Adipocyte (in vitro differentiated cells): ENCODE measurements at places on chromosomes 4 and X.
A peak's percentile ranks its signal among the peaks of the same experiment; 100 is the strongest.

- DNase-seq: no peak
Measured at GRCh38 chr4:1745165-1745564, 23.8 kb downstream of the TACC3 start.

- DNase-seq: no peak
Measured at GRCh38 chr4:87390551-87390890, 467 bp downstream of the HSD17B11 start.

DNA sequence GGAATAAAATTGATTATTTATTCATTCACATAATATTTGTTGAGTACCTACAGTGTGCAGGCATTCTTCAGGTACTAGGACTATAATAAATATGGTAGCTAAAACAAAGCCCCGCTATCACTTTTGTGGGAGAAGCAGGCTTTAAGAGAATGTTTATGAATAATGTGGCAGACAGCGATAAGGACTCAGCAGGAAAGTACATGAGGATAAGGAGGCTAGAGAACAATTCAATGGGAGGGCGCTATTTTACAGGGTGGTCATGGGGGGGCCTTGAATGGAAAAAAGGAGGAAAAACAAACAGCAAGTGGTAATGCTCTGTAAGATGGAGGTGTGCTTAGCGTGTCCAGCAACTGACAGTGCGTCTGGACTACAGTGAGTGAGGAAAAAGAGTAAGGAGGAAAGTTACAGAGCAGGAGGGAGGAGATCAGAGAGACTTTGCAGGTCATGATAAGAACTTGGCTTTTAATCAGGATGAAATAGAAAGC is 264.2 kb upstream of the ETNPPL start:
- DNase-seq: no peak

DNA sequence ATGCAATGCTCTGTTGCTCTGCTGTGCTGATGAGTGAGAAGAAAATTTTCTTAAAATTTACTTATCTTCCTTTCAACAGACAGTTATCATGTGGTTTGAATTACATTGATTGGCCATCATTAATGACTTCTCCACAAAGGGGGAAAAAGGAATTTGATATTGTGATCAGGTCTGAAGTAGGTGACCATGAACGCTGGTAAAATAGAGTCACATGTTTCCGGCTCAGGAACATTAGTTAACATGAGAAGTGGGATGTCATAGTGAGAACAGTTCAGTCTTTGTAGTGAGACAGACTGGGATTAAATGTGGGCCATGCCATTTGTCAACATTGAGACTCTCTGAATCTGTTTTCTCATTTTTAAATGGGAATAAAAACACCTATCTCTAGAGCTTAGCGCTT is 50.6 kb downstream of the GBA3 start:
- DNase-seq: no peak

DNA sequence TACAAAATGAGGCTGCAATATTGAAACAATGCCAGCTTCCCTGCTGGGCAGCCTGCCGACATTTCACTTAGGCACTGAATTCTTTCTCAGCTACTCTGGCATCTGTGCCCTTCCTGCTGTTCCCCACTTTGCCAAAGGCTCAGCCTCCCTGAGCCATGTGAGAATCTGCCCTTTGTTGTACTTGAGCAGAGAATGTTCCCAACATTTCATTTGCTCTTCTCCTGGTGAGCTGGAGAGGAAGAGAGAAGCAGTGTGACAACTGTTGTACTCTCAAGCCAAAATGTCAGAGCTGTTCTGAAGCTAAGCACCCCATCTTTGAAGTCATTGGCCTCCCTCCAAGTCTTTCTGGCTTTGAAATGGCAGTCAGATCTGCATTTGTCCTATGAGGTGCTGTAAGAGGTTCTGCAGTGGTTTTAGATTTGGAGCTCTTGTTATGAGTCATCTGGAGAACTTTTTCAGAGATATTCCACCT is 32.5 kb downstream of the LANCL3 start:
- DNase-seq: no peak

DNA sequence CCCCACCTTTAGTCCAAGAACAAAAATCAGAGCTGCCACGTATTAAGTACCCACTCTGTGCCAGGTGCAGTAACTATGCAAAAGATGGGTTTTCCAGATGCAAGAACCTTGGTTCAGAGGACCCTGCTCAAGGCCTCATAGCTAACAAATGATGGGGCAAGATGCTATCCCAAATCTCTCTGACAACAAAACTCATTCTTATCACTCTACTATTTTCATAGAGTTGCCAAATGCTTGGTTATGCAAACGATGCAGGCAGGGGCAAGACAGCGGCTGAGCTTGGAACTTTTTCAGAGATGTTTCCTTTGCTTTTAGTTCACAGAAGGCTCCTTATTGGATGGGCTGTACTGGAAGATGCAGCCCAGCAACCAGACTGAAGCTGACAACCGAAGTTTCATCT is 30.5 kb downstream of the PKD2 start:
- no peak for DNase-seq

DNA sequence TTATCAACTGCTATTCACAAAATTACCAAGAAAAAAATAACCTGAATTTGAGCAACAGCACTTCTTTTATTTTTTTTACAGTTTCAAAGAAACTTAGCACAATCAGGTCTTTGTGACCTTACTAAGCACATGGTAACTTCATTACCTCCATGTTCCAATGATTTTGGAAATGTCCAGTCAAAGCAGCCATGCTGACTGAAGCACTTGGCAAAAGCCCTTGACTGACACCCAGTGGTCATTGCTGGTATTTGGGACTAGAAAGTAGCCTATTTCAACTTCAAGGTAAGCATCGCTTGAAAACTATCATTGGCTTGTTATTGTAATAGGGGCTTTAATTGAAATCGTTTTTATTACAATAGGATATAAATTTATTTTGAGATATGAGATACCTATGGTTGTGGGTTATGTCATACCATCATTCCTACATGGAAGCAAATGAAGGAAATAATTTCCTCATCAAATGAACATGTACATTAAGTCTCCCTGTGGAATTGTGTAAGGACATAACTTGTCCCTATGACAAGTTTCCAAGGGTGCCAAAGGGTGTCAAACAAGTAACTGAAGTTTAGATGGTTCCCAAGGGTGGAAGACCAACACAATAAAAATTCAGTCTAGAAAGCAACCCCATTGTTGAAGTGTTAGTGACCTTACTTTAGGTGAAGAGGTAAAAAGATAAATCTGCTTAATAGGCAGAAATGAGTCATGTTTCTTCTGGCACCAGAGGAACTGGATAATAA is 15.2 kb upstream of the ANXA10 start:
- peak; percentile 85 for DNase-seq

DNA sequence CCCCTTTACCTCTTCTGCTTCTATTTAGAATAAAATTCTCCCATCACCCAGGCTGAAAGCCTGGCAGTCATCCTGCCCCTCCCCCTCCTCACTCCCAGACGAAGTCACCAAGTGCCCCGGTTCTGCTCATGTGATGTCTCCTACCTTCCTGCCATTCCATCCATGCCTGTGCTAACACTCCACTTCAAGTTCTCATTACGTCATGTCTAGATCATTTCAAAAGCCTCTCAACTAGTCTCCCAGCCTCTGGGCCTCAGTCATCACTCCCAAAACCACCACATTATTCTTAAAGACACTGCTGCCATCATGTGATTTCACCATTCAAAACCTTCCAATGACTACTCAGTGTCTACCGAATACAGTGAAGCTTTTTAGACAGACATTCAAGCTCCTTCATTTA is 17.2 kb upstream of the HOPX start:
- no peak for DNase-seq

GRCh38 chr4:154464654-154465053 is 26.9 kb downstream of the DCHS2 start:
- DNase-seq: no peak

DNA sequence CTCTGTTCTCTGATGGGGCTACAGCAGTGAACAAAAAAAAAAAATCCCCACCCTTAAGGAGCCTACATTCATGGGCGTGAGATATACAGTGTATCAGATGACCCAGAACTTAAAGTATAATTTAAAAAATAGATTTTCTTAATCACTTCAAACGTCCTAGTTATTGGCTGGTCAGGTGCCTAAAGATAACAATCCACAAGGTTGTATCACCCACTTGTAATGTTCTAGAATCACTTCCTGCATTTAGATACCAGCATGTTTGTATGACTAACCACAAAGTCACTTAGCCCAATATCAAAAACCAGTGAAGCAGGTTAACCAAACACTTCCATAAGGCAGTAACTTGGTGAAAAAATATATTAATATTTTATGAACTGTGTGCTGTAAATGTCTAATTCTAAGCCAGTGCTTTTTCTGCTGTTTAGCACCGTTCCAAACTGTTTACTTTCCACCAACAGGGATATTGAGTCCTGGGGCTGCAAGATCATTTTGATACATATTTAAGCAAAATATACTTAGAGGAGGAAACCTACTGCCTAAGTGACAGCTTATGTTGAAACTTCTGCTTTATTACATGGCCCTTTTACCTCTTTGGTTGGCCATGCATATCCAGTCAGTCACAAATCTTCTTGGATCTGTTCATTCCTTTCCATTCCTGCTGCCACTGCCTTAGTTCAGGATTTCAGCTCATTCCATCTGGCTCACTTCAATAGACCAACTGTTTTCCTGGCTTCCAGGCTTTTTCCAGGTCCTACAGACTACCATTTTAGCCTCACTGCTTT is 43.3 kb downstream of the CD40LG start:
- no peak for DNase-seq

DNA sequence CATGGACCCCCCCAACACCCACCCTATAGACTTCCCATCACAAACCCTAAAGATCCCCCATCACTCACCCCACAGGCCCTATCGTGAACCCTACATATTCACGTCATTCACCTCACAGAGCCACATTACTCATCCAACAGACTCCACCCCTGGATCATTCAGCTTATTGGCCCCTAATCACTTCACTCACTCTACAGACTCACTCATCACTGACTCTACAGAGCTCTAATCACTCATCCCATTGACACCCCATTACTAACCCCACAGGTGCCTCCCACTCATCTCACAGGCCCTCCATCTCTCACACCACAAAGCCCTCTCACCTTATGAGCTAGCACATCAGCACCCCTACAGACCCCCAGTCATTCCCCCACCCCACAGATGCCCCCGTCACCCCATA is 6.3 kb upstream of the TBC1D25 start:
- no peak for DNase-seq

DNA sequence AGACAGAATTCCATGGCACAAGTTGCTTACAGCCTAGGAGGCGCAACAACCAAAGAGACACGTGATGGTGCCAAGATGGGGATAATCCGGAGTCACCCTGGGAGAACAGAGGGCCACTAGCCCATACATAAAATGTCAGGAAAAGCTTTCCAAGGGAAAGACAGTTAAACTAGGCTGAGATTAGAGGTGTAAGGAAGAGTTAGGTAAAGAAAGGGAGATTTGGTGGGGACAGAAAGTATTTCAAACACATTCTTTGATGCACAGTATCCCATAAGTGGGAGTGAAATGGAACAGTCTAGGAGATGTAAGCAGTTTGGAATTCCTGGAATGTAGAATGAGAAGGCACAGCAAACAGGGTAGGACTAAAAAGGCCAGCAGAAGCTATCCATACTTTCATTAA is 860.9 kb upstream of the LCORL start:
- peak; percentile 58 for DNase-seq

- DNase-seq: no peak
Measured at GRCh38 chr4:68630371-68630770, 40.1 kb downstream of the UGT2B15 start.

GRCh38 chr4:26786916-26787315 is 73.7 kb upstream of the STIM2 start:
- no peak for DNase-seq

GRCh38 chr4:166414431-166414830 is 541.4 kb downstream of the TLL1 start:
- DNase-seq: no peak

- DNase-seq: peak; percentile 12
Measured at GRCh38 chrX:77446029-77446585, 1.1 kb upstream of the FGF16 start.

GRCh38 chr4:181908168-181908567 is 335.0 kb upstream of the TENM3 start:
- peak; percentile 8 for DNase-seq

DNA sequence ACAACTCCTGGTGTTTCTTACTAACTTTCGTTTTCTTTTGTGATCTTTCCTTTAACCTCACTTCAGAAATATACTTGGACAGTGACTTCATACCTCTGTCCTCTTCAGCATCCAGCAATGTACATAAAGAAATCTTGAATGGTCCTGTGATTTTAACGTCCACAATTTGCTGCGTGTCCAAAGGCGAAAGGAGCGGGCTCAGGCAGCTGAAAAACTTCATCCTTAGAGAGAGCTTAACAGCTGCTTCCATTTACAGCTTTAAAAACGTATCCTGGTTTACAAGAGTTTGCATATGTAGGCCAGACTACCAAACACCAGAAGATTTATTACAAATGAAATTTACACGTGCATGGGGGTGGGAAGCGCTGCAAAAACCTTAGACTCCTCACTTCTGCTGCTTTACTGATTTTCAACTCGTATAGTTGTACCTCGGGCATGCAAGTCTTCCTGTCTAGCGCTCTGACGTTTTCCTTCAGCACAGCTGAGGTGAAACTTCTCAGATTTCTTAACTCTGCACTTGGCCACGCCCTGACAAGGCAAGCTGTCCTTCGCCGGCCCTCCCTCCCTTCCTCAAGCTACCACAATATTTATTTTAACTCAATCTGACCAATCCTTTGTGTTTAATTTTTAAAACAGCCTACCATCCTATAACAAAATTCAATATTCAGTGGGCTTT is 406.4 kb downstream of the FAM47A start:
- peak; percentile 0 for DNase-seq

DNA sequence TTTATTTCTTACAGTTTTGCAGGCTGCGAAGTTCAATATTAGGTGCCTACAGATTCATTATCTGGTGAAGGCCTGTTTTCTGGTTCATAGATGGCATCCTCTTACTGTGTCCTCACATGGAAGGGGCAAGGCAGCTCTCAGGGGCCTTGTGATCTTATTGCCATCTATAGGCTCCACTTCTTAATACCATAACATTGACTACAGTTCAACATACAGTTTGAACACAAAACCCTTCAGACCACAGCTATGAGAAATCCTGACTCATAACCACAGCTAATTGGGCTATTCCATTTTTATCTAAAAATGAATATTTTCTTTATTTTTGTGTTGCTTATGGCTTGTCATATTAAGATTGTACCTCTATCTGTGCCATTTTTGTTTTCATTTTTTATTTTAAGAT is 72.3 kb downstream of the STAG2 start:
- DNase-seq: peak; percentile 28

DNA sequence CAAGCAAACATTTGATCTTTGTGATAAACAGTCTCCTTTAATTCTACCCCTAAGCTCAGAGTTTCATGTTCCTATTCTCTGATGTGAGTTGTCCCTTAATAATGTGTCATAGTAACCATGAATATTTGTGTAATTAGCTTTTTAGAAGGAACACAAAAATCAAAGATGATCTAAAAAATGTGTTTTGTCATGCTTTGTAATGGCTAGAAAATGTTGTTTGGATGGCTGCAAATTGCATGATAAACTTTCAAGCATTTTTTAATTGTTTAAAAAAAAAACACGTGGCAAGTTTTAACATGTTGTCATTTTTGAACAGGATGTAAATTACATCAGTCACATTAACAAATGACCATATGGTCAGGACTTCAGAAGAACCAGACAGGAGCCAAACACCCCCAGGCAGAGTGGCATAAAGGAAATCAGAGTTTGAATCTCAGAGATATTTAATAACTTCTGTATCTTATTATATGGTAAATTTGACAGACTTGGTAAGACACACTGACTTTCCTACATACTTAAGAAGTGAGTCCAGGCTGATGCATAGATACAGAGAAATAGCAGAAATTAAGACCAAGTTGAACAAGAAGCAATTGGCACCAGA is 223.9 kb upstream of the VEGFC start:
- peak; percentile 47 for DNase-seq

- no peak for DNase-seq
Measured at GRCh38 chrX:153926552-153926857, 441 bp upstream of the ARHGAP4 start.
